ENCODE measurements at places on chromosomes 5 and 9.

DNA sequence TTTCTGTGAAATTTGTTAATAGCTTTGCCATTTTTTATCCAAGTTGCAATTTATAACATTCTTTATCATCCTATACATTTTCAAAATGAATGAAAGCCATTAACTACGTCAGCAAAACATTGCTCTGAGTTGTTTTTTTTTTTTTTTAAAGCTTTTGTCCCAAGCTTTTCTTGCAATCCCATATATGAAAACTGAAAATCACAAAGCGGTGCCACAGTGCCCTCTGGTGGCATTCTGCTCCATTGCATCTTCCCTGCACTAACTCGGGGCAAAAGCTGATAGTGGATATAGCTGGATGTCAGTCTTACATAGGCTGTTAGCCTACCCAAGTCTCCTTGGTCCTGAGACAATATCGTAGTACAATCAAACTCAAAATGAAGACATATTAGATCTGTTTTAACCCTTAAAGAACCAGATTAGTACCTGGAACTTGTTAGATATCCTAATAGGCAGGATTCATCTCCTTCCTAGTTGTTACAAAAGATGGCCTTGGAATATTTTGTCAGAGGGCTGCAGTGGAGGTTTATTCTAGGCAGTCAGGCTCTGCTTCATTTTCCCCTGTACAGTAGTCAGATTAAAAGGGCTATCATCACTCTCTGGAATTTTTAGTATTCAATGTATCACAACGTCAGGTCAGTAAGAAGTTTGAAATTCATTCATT is 669.9 kb downstream of the PTPRD start:
- DNase-seq, result peak; percentile 73

DNA sequence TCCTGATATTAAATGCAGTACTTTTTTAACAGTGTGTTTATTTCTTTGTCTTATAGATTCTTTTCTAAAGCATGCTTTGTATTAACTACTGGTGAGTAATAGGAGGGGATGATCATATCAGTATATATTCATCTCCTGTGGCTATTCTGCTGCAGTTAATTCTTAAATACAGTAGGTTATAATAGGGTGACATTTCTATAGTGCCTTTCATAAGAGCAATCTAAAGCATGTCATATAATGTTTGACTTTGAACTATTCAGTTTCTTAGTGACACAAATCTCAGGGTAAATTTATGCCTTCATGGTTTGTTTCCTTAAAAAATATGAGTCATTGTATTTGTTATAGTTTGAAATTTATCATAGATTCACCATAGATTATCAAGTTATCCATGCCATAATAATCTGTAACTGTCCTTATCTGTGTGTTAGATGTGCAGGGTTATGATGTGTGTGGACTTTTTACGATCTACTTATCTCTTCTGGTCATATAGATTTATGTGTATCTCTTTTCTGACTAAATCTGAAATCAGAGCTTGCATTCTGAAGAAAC is 1019.5 kb downstream of the NR2F1-AS1 start:
- no peak for DNase-seq

- peak; percentile 26 for DNase-seq
Measured at GRCh38 chr9:20623021-20623747, 885 bp upstream of the MLLT3 start.

- no peak for DNase-seq
Measured at GRCh38 chr9:92850898-92851297, 26.9 kb downstream of the ZNF484 start.

- peak; percentile 60 for DNase-seq
Measured at GRCh38 chr9:98241357-98242300, 13.8 kb downstream of the TBC1D2 start.

- DNase-seq, result no peak
Measured at GRCh38 chr9:115495052-115495635, 377.2 kb upstream of the TNC start.

GRCh38 chr9:126607086-126607485 is 6.6 kb upstream of the LMX1B start:
- DNase-seq, result no peak

- no peak for DNase-seq
Measured at GRCh38 chr9:76799473-76799872, 35.2 kb downstream of the PCA3 start.

DNA sequence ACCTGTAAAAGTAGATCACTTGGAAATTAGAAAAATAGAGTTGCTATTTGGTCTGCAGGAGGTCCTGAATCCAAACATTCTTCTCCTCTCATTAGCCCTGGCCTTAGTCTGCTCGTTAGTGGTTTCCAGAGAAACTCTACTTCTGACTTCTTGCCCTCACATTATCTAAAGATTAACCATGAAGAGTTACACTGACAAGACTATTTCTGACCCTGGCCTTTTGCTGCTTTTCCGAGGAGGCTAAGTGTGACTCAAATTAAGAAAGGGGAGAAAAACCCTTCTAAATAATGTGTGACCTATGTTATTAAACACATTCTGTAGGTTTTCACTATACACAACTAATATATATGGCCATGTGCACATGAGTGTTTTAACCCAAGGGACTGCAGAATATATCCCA is 302.4 kb downstream of the RAB3C start:
- DNase-seq, result no peak

- no peak for DNase-seq
Measured at GRCh38 chr9:91425271-91425670, 1.6 kb upstream of the NFIL3 start.

DNA sequence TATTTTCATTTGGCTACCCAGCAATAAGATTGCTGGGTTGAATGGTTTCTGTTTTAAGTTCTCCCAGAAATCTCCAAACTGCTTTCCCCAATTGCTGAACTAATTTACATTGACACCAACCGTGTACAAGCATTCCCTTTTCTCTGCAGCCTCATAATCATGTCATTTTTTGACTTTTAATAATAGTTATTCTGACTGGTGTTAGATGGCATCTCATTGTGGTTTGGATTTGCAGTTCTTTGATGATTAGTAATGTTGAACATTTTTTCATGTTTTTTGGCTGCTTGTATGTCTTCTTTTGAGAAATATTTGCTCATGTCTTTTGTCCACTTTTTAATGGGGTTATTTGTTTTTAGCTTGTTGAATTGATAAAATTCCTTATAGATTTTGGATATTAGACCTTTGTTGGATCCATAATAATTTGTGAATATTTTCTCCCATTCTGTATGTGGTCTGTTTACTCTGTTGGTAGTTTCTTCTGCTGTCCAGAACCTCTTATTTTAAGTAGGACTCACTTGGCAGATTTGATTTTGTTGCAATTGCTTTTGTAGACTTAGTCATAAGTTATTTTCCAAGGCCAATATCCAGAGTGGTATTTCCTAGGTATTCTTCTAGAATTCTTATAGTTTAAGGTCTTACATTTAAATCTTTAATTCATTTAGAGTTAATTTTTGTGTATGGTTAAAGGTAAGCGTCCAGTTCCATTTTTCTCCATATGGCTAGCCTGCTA is 793.7 kb downstream of the BRINP1 start:
- DNase-seq, result no peak

- no peak for DNase-seq
Measured at GRCh38 chr9:131233995-131234394, 42.3 kb downstream of the FAM78A start.

GRCh38 chr9:136954270-136955083 is 2.4 kb downstream of the LCN12 start:
- DNase-seq, result no peak

DNA sequence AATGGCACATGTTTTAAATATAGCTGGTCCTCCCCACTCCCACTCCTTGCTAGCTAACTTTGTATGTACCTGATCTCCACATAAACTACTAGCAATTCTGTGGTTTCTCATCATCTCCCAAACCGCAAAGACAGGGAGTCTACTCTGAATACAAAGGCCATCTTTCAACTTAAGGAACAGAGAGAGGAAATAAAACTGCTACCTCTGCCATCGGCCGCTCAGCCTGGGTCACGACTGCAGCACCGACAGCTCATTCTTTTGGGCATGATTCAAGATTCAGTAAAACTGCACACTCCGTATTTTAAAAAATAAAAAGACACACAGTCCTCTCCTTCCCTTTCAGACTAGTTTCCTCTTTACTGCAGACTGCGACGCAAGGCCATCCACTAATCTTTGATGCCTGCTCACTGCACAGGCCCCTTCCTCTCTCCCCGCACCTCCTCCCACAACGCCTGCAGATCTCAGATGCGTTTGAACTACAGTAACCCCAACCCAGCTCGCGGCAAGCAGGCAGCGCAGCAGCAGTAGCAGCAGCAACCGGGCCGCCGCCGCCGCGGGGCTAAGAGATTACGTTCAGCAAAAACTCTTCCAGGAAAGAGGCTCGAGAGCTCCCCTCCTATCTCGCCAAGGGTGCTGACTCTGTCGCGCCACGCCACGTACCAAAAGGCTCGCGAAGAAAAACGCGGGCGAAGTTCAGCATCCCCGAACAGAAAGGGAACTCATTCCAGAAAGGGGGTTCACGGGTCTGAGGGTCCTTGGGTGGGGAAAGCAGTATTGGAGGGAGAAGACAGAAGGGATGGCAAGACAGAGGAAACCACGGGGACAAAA is 1.5 kb downstream of the RNF145 start:
- peak; percentile 71 for DNase-seq

GRCh38 chr5:173984218-173984617 is 4.8 kb upstream of the C5orf47 start:
- DNase-seq, result no peak

GRCh38 chr5:26945901-26946300 is 92.5 kb downstream of the CDH9 start:
- DNase-seq, result no peak

GRCh38 chr5:135236908-135237747 is 161.9 kb downstream of the MACROH2A1 start:
- no peak for DNase-seq

DNA sequence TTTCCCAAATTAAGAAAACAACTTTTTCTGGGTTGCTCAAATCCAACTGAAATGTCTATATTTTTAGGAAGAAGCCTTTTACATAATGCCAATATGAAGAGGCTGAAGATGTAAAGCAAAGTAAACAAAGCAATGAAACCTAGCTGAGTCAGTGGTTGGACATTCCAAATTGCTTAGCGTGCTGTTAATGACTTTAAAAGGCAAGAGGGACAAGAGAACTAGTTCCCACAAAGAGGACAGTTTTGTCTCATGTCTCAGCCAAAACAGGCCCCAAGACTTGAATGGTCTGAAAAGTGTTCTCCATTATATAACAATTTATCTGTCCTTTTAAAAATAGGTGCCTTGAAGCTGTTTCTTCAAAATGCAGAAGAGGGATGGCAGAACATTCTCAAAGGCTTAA is 407.0 kb downstream of the ENC1 start:
- DNase-seq, result no peak

DNA sequence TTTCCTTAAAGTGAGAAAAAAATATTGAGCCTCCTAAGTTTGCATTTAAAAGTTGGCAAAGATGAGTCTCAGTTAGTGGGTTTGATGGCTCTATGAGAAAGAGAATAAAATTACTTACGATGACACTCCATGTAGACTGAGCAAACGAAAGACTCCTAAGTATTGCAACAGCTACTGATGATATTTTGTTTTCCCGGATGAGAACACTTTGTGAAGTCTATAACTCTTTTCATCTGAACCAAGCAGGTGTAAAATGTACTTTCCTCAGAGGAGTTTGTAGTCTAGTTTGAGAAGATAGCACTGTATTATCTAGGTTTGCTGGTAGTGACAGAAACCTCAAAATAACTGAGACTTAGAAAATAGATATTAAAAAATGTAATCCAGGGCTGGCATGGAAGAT is 1.7 kb upstream of the ITK start:
- DNase-seq, result no peak

- DNase-seq, result no peak
Measured at GRCh38 chr5:67996596-67996995, 219.0 kb upstream of the PIK3R1 start.

DNA sequence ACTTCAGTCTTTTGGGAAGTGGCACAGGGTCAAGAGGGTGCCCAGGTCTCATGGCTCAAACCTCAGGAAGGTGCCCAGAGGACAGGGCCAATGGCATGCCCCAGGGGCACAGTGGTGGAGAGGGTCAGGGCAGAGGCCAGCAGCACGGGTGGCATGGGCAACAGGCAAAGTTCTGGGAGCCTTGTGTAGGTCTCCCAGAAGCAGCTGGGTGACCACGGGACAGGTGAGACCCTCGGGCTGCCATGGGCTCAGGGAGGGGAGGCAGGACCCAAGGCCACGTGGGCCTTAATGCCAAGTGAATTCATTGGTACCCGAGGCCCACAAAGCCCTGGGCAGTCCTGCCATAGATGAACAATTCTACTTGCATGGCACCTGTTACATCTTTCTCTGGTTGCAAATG is 72.4 kb upstream of the ADAMTS2 start:
- no peak for DNase-seq

DNA sequence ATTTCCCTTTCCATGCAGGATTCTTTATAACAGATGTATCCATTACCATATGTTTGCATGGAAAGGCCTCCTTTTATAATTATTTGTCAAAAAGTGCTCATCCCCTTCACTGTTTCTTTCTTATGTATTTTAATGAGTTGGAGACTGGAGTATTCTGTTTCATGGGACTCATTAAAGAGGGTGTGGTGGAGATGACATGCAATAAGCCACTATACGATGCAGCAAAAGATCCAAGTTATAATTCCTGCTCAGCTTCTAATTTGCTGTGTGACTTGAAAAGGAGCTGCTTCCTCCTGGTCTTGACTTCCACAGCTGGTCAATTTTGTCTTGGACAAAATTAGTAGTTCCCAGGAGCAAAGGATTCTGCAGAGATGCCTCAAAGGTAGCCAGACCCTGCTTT is 13.9 kb downstream of the SGCD start:
- no peak for DNase-seq

GRCh38 chr5:108634010-108634616 is 113.6 kb upstream of the FER start:
- no peak for DNase-seq

GRCh38 chr9:5500441-5501235 is 9.7 kb upstream of the PDCD1LG2 start:
- no peak for DNase-seq

DNA sequence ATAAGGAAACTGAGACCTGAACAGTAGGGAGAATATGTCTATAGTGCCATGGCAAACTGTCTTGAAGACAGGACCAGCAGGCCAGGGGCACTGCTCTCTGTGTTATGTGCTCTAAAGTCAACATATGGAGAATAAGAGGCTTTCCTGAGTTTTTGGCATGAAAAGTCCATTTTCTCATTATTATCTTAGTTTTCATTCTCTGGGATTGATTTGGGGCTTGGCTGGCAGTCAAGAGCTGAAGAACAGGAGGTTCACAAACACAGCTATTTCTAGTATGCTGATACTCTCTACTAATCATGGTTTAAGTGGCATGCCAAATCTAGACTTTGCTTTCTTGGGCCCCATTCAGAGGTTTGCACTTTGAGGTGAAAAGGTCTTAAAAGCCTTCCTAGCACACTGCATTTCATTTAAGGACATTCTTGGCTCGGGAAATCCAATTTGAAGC is 404.4 kb downstream of the ZNF608 start:
- DNase-seq, result no peak

- no peak for DNase-seq
Measured at GRCh38 chr5:156963125-156963524, at the start of gene TIMD4. Gene TIMD4 (minus strand): TSS chr5:156963226. CDS start chr5:156963198, 28 bp downstream.

GRCh38 chr9:110950041-110950645 is 88.1 kb downstream of the LPAR1 start:
- DNase-seq, result no peak

Measured in inflammatory macrophage (primary cell).